ENCODE measurements at places on chromosomes 13 and 19.

DNA sequence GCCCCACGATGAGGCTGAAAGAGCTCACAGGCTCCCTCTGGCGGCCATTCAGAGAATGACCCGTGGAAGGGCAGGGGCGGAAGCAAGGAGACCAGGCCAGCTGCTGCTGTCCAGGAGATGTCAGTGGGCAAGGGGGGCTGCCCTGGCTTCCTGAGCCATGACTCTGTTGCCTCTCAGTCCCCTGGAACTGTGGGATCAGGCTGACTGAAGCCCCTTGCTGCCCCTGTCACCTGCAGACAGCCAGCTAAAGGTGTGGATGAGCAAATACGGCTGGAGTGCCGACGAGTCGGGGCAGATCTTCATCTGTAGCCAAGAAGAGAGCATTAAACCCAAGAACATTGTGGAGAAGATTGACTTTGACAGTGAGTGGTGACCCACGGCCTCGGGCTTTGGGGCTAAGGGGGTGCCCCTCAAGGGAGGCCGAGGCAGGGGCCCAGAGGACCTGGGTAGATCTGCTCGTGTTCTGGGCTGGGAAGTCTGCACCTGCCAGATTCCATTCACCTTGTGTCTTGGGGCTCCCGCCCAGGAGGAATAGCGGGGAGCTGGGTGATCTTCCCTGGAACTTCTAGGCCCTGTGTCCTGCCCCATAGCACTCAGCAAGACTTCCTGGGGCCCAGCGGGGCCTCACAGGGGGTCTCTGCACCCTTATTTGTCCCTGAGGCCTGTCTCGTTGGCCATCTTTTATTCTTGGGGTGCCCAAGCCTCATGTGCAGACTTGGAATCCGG, 12.5 kb upstream of the ACTN4 start:
- DNase-seq, result peak; percentile 47

DNA sequence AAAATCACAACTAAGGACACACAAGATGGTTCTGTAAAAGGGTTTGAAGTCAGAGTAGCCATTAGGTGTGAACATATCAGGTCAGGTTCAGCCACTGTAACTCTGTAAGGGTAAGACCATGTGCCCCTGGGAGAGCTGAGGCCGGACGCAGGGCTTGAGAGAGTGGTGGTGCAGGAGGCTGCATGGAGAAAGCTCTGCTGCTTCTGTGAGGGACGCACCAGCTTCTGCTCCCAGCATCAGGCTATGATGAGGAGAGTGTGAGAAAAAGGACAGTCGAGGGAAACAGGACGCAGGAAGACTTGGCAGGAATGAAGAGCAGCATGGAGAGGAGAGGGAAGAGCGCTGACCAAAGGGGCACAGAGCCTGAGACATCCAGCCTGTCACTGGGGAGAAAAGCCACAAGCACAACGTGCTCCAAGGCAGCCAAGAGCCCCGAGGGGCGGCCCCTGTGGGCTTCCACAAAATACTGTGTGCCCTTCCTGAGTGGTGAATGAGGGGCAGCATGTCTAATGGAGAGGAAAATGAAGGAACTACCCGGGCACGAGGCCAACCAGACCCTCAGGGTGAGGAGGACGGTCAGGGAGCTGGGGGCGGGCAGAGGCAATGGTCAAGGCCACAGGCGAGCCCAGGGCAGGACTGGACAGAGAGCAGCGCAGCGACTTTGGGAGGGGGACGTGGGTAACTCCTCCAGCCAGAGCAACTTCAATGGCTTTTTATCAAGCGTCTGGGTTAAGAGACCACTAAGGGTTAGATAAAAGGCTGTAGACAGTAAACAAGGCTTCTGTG, 107.7 kb downstream of the COL4A1 start:
- no peak for DNase-seq

DNA sequence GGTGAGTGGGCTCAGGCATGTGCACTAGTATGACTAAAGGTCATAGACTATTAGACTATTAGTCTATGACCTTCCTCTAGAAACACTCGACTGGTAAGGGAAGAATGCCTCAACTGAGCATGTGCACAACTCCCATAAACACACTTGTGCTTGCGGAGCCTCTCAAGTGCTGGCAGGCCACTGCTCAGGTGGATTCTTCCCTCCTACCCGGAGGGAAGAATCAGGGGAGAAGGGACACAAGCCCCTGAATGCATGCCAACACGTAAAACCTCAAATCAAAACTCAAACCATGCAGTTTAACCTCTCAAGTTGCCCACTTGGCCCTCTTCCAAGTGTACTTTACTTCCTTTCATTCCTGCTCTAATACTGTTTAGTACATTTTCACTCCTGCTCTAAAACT, 287.6 kb upstream of the SGCG start:
- DNase-seq, result no peak

- no peak for DNase-seq
Observed at GRCh38 chr19:10593820-10594637, 6.9 kb upstream of the AP1M2 start.

DNA sequence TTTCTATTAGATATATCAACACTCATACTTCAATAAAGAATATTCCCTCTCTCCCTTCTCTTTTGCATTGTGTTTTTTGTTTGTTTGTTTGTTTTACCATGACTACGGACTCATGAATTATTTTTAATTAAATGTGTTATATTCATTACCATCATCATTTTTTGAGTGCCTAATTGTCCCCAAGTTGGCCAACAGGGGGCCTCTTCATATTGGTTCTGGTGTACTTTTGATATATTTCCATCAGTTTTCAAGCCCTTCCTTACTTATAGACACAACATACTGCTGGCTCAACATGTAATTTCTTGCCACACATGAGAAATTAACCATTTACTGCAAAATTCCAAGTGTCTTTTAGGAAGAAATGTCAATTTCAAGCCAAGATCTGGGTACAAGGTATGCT, 54.5 kb upstream of the GPC6 start:
- DNase-seq, result no peak

- no peak for DNase-seq
Observed at GRCh38 chr19:31529121-31529520, 179.9 kb upstream of the TSHZ3 start.

- no peak for DNase-seq
Observed at GRCh38 chr13:113852536-113853517, 11.0 kb downstream of the GAS6 start.

- DNase-seq, result no peak
Observed at GRCh38 chr13:42539670-42540069, 34.3 kb upstream of the TNFSF11 start.
